ENCODE measurements at places on chromosomes 16 and 17.
A peak's percentile ranks its signal among the peaks of the same experiment; 100 is the strongest.

- DNase-seq: no peak
Measured at GRCh38 chr17:21113049-21113690, 13.6 kb upstream of the DHRS7B start.

DNA sequence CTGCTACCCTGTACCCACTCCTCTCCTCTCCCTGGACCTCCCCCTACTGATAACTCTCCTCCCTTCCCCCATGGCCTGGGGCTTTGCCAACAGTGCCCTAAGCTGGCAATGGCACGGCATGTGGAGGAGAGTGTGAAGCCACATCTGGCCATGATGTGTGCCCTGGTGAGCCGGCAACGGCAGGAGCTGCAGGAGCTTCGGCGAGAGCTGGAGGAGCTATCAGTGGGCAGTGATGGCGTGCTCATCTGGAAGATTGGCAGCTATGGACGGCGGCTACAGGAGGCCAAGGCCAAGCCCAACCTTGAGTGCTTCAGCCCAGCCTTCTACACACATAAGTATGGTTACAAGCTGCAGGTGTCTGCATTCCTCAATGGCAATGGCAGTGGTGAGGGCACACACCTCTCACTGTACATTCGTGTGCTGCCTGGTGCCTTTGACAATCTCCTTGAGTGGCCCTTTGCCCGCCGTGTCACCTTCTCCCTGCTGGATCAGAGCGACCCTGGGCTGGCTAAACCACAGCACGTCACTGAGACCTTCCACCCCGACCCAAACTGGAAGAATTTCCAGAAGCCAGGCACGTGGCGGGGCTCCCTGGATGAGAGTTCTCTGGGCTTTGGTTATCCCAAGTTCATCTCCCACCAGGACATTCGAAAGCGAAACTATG is 5.2 kb downstream of the TRAF4 start:
- DNase-seq: no peak

- DNase-seq: no peak
Measured at GRCh38 chr16:79188115-79188738, 412.3 kb downstream of the MAF start.

- no peak for DNase-seq
Measured at GRCh38 chr17:65287040-65287439, 149.9 kb downstream of the RGS9 start.

DNA sequence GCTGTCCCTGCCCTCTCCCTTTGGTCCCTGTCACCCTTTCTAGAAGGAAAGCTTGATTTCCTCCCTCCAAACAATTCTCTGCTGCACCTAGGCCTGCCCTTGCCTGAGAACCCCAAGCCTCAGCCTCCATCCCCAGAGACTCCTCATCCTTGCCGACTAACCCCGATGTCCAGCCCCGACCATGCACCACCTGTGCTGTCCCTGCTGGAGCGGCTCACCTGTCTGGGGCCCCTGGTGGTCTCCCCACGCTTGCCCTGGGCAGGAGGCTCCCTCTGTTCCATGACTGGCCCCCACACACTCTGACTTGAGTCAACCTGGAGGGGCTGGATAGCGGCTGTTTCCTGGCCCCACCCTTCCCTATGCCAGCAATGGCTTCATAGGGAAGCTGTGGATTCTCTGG is 12.0 kb upstream of the SRRM2 start:
- no peak for DNase-seq

DNA sequence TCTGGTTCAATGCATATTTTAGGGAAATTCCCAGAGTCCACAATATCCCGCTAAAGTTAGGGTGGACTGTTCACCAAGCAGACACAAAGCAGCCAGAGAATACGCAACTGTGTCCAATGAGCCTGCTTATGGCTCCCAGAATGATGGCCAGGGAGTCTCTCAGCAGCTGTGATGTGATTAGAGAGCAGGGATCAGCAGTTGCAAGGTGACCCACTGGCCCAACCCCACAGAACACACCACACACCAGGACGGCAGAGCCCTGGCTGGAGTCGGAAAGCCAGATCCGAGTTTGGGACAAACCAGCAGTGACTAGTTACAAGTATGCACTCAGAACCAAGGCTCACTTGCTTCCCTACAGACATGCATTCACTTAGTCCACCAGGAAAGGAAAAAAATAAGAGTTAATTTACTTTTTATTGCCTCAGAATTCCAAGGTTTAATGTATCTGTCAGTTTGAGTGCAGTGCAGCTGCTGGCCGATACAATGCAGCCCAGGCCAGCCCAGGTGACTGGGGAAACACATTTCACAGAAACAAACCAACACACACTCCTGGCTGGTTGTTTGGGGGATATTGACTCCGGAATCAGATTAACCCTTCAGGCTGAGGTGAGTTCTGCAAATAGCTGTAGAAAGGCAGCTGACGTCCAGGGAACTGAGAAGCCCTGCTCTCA is 121.7 kb downstream of the HIC1 start:
- DNase-seq: no peak

DNA sequence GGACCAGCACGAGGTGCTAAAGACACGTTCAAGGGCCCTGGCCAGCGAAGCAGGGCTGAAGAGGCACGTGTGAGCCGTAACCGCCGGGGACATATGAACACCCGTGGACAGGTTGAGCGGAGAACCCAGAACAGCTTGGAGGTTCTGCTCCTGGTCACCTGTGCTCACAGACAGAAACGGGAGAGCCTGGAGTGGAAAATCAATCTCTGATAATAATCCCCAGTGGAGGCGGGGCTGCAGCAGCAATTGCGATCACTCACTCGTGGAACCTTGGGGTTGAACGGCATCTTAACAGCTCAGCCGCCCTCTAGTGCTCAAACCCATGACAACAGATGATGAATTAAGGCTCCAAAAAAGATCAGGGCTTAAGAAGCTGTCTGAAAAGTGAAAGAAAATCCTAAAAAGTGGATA is 25.6 kb downstream of the WIPI1 start:
- peak; percentile 37 for DNase-seq

- DNase-seq: no peak
Measured at GRCh38 chr16:74468807-74469525, 47.7 kb upstream of the CLEC18B start.

DNA sequence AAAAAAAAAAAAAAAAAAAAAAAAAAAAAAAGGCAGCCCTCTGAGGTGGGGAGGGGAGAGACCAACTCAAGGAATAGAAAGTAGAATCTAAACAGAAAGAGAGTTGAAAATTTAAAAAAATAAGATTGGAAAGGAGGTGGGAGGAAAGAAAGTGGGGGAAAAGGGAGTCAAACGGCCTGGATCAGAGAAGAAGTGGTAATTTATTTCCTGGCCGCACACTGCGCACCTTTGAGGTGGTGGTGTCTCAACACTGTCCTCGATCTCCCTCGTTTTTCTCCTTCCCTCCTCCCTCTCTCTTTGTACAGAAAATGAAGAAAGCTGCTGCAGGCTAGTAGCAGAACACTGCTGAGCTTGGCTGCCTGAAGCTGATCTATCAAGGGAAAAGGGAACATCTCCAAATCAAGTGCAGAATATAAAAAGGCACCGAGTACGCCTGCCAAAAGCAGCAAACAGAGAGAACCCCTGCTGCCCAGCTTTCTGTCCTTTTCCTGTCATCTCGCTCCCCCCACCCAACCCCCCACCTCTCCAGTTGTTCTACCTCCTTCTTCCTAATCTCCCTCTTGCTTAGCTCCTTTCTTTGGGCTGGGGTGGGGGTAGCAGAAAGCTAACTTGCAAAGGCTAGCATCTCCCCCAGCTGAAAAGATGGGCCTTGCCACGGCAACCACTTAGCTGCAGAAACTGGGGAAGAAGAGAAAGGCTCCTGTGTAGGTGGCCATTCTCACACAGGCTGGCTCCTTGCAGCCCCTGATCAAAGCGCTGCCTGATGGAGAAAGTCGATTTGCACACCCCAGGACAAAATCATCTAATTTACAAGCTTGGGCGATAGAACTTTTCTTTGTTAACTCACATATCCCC is 22.5 kb downstream of the AXIN2 start:
- no peak for DNase-seq

DNA sequence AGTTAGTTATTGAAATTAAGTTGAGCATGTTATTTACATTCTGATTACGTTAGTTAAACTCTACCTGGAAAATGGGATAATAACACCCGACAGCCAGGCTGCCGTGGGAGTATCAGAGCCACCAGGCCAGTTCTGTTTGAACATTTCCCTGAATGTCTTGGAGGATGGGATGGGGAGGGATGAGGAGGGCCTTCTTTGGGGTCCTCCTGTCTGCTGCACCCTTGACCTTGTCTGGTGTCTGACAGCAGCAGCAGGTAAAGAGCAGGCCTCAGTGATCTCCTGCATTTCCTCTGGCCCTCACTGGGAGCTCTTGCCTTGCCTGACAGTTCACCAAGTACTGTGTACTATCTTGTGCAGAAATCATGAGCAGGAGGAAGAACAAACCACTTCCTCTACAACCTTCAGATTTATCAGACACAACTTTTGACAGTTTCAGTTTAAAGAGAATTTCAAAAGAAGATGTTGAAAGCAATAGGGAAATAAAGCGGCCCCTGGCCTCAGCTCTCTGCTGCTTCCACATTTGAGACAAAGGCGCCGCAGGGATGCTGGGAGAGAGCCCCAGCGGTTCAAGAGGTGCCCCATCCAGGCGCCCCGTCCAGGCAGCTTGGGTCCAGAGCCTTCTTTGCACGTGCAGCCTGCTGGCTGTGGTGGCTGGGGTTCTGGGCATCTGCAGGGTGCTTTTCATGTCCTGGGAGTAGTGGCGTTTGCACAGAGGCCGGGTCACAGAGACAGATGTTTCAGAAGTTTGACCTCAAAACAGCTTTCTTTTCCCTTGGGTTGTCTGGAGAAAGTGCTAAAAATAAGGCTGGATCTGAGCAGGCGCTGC is 25.3 kb downstream of the CMIP start:
- DNase-seq: no peak

- DNase-seq: no peak
Measured at GRCh38 chr16:9791556-9791955, 390.7 kb downstream of the GRIN2A start.

- DNase-seq: no peak
Measured at GRCh38 chr16:85461022-85461813, 151.9 kb upstream of the GSE1 start.

- no peak for DNase-seq
Measured at GRCh38 chr16:20743591-20743990, 2.0 kb upstream of the THUMPD1 start.

- no peak for DNase-seq
Measured at GRCh38 chr17:18225642-18226283, 328 bp downstream of the LLGL1 start.

DNA sequence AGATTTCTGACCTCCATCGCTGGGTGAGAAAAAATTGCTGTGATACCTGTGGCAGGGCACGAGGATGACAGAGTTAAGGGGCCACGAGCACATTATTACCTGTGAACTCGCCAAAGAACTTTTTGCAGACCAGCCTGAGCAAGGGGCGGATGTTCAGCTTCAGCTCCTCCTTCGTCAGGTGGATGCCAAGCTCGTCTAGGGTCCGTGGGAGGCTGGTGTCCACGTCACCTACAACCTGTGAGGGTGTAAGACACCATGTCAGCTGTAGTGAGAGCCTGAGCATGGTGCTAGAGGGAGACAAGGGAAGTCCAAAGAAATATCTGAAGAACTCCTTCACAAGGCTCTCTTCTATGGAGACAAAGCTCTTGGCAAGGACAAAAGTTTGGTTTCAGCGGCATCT is 17.1 kb downstream of the HIGD1B start:
- DNase-seq: no peak

GRCh38 chr16:3716831-3717234 is 491 bp downstream of the TRAP1 start:
- no peak for DNase-seq

DNA sequence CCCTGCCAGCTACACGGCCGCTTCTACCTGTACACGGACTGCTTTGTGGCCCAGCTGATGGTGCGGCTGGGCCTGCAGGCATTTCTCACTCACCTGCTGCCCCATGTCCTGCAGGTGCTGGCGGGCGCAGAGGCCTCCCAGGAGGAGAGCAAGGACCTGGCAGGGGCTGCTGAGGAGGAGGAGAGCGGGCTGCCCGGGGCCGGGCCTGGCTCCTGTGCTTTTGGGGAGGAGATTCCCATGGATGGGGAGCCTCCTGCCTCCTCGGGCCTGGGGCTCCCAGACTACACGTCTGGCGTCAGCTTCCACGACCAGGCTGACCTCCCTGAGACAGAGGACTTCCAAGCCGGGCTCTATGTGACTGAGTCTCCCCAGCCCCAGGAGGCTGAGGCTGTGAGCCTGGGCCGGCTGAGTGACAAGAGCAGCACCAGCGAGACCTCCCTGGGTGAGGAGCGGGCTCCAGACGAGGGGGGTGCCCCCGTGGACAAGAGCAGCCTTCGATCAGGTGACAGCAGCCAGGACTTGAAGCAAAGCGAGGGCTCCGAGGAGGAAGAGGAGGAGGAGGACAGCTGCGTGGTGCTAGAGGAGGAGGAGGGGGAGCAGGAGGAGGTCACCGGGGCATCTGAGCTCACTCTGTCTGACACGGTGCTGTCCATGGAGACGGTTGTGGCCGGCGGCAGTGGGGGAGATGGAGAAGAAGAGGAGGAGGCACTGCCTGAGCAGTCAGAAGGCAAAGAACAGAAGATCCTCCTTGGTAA is 3.5 kb downstream of the WDR81 start:
- no peak for DNase-seq

DNA sequence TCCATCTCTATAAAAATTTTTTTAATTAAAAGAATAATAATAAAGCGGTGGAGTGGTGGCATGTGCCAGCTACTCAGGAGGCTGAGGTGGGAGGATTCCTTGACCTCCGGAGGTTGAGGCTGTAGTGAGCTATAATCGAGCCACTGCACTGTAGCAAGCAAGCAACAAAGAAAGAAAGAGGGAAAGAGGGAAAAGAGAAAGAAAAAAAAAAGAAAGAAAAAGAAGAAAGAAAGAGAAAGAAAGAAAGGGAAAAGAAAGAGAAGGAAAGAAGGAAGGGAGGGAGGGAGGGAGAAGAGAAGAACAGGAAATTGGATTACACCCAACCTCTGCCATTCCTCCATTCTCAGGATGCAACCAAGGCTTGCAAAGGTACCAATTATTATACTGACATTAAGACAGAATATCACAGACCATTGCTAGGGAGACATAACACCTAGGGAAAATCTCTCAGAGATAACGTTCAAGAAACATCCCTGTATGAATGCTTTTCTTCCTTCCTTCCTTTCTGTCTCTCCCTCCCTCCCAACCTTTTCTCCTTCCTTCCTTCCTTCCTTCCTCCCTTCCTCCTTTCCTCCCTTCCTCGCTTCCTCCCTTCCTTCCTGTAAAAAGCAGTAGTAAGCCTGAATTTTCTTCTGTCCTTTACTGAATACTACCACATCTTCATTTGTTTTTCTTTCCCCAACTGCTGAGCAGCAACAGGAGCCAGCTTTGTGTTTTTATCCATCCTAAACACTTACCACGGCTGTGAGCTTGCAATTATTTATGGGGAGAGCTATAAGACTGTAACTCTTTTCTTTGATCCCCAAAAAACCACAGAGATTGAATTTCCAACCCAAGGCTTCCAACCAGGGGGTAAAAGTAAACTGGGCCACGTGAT is 1.8 kb upstream of the LITAF start:
- no peak for DNase-seq

- no peak for DNase-seq
Measured at GRCh38 chr17:48374650-48375230, 55.3 kb downstream of the SKAP1 start.

- no peak for DNase-seq
Measured at GRCh38 chr16:19583665-19584300, 28.3 kb downstream of the VPS35L start.

GRCh38 chr17:48487221-48487620 is 43.6 kb downstream of the HOXB1 start:
- no peak for DNase-seq

All from activated T-cell treated with anti-CD3 and anti-CD28 coated beads for 1 hour (primary cell).